ENCODE measurements at places on chromosomes 2 and 18.

- DNase-seq, result no peak
Measured at GRCh38 chr2:218508299-218508698, 59.9 kb downstream of the USP37 start.

DNA sequence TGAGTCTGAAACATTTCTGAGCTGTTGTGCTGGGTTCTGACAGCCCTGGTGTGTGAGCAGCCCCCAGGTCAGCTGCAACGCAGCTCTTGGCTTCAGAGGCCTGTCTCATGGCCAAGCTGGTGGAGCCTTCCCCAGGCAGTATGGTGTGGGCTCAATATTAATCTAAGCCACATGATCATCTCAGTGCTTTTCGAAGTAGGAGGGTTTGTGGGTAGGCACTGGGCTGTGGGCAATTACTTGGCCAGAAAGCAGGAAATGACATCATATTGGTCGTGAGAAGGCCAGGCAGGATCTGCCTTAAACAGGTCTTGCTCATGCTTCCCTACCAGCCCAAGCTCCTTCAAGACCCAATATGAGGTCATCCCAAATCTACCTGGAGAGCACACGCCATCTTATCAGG is 26.9 kb downstream of the LOXHD1 start:
- DNase-seq, result no peak

GRCh38 chr2:26039603-26040323 is 5.9 kb downstream of the RAB10 start:
- DNase-seq, result no peak

GRCh38 chr2:213166109-213166508 is 14.7 kb upstream of the IKZF2 start:
- no peak for DNase-seq

DNA sequence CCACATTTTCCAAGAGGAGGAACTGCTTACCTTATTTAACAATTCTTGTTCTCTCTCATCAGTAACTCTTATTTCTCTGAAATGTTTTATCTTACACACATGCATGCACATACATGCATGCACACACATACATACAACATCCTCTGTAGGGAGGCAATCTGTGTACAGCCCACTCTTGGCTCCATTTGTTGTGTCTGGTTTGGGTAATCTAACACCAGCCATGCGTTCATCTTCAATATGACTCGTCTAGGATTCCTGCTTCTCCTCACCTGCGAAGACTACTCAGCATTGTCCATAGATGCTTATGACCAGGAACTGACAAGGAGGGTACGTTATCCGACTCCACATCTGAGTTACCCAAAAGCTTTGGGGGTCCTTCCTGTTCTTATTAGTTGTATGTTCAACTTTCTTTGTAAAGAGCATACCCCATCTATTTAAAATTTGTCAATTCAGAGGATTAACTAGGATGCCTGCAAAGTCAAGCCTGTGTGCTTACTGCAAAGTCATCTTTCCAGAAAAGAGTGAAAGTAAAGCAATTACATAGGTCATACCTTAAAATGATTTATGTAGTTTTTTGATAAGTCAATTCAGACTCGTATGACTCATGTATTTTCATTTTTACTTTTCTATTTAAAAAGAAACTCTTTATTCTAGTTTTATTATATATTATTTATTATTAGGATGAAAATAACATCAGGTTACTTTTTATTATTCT is 18.2 kb downstream of the LYPD6B start:
- no peak for DNase-seq

DNA sequence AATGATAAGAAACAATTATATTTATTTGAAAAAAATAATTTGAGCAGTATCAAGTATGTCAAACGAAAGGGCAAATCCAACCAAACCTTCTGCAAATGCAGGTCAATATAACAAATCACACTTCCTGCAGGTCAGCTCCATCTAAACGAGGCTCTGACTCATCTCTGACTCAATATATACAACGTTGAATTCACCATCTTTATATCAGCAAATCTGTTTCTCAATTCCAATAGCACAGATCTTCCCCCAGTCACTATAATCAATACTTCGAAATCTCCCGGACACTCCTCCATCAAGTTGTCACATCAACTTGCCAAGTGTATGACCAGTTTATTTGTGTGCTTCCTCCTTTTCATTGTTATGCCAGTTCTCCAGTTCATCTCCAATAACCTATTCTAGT is 388.9 kb downstream of the ZEB2 start:
- DNase-seq, result no peak
